ENCODE measurements at places on chromosomes 6 and 20. TPM values are rescaled to one million over a fixed set of nuclear protein-coding genes. Genes with fewer than 3 reads are reported as not detected.

TRIM10 gene
- 1.5 TPM for polyA plus RNA-seq

SAPCD1 gene
- polyA plus RNA-seq, result 6.8 TPM

WFDC12 gene
- polyA plus RNA-seq, result not detected

KCNQ5 gene
- not detected for polyA plus RNA-seq

COL9A3 gene
- polyA plus RNA-seq, result 2.3 TPM

GRCh38 chr20:35838205-35838604, 66.4 kb downstream of the PHF20 start:
- H3K27ac ChIP-seq, result no peak overlapping the region
- no peaks in the 10 kb centered on the region for H3K27me3 ChIP-seq
- H3K4me3 ChIP-seq, result no peak overlapping the region
- no peak for DNase-seq
- H3K36me3 ChIP-seq, result peaks cover 3% of the 10 kb centered on the region

Measured in kidney (tissue), 22 donors.